Activated T-helper 1 cell treated with Interleukin-2 at 50 U/mL for 16 hours (primary cell): ENCODE measurements at places on chromosomes 12 and 14.

- no peak for DNase-seq
Observed at GRCh38 chr12:54917001-54917488, 62.7 kb downstream of the MUCL1 start.

GRCh38 chr12:44875954-44876543 lies at the start of gene NELL2:
Gene NELL2 (minus strand): TSS chr12:44876315. CDS start chr12:44875869, 446 bp downstream.
- DNase-seq: peak; percentile 41

- no peak for DNase-seq
Observed at GRCh38 chr14:48275301-48275700, 599.9 kb upstream of the MDGA2 start.

GRCh38 chr12:127745469-127746212 lies 521.3 kb upstream of the TMEM132C start:
- no peak for DNase-seq

DNA sequence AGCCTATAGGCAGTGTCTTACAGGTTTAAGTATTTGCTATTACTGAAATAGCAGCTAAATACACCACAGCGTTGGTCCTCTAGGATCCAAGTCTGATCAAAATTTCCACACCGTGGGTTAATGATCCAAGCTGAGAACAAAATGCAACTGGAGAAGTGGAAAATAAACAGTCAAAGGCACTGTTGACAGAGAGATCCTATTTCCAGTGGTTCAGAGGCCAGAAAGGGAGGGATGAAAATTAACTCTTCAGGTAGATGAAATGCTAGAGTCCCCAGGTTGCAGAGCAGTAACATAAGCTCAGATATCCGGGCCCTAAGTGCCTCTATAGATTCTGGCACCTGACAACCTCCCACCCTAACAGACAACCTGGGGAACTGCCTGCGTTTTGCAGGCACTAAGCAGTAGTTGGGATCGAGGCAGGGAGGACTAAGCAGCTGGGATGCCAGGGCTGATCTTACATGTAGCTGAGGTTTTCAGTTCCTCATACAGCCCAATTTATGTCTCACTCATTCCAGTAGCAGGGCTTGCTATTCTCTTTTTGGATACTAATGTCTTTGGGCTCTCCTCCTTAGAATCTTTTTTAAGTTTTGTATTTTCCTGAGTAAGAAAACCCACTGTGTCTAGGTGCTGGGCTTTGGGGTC lies 42.7 kb upstream of the CRACR2A start:
- no peak for DNase-seq

- no peak for DNase-seq
Observed at GRCh38 chr14:81990312-81990761, 456.7 kb upstream of the SEL1L start.

GRCh38 chr12:51809193-51809592 lies 39.3 kb downstream of the FIGNL2 start:
- no peak for DNase-seq

DNA sequence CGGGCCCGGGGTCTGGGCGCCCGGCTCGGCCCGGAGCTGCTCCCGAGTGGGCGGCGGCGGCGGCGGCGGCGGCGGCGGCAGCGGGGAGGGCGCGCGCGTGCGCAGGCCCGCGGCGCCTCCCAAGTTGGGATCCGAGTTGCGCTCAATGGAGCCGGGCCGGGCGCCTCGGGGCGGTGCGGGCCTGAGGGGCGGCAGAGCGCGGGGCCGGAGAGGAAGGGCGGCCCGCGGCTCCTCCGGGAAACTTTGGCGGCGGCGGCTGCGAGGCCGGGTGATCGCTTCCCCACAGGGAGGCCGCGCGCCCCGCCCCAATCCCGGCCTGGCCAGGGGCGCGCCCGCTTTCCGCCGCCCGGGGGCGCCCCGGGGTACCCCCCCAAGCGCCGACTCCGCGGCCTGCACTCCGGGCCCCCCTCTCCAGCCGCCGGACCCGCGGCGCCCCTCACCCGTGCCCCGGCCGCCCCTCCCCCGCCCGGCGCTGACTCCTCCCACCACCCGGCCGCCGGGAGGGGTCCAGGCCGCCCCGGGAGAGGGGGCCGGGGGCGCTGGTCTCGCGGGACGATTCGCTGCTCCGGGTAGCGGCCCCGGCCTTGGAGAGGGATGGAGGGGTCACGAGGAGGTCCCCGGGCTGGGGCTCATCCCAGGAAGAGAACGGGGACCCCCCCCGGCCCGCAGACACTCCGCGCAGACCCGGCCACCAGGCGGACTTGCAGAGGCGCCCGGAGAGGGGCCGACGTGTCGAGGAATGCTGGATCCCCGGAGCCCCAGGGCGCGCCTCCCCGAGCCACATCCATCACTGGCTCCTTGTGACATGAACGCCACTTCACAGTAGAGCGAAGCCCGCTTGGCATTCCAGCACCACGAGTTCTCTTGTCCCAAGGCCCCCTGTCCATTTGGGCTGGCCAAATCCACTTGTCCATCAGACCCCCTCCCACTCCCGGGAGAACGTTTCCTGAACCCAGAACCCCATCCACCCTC lies at the start of gene RILPL1:
RILPL1 (minus strand) TSS at position 48 of the 972 bp plus-strand sequence. CDS start 237 bp downstream, outside the sequence.
- DNase-seq: peak; percentile 26

DNA sequence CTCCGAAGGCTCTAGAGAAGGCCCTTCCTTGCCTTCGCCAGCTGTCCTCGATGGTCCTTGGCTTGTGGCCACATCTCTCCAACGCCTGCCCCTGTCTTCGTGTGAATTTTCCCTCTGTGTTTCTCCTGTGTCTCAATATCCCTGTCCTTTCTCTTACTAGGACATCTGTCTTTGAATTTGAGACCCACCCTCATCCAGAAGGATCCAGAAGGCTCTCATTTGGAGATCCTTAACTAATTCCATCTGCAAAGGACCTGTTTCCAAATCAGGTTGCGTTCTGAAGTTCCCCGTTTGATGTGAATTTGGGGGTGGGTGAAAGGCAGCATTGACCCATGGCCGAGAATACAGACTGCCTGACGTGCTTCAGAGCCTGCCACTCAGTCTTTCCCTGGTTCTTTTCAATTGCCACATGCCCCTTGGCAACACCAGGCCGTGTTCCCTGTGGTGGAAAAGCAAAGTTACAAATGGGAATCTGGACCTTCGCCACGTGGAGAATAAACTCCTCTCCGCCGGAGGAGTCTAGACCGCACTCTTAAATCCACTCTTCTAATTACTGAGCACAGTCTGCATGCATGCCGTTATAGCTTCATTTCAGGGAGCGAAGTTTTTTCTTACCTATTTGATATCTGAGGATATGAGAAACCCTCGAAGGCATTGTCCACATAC lies 158.8 kb downstream of the TMEM132C start:
- DNase-seq: no peak

DNA sequence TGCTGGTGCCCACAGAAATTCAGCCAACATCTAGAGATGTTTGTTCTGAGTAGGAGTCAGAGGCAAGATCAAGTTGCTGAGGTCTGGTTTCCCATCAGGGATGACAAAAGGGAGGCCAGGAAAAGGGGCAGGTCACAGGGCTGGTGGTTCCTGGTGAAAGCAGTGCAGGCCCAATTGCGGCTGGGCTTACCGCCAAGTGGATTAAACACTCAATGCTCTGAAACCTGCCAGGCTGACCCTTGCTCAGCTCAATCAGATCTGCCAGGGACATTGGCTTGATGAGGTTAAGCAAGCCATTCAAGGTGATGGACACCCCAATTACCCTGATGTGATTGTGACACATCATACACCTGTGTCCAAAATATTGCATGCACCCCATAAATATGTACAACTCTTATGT lies 5.5 kb upstream of the OAS1 start:
- no peak for DNase-seq

GRCh38 chr12:3178671-3179313 lies 101.6 kb downstream of the TSPAN9 start:
- no peak for DNase-seq
